ENCODE measurements at places on chromosomes 7 and 10.
A peak's percentile ranks its signal among the peaks of the same experiment; 100 is the strongest.

DNA sequence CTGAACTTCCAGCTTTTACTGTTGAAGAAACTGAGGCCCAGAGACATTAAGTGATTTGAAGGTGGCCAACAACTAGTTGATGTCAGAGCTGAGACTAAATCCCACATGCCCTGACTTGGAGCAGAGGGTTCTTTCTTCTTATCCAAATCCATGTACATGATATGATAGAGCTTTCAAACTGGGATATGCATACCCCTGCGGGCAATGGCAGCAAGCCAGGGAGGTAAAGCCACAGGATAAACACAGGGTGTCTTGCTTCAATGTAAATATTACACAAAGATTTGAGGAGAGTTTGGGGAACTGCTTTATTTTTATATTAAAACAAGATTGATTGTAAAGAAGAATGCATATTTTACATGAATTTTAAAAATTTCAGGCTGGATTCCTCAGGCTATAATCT lies 2.3 kb upstream of the LRRC72 start:
- peak; percentile 35 for DNase-seq

DNA sequence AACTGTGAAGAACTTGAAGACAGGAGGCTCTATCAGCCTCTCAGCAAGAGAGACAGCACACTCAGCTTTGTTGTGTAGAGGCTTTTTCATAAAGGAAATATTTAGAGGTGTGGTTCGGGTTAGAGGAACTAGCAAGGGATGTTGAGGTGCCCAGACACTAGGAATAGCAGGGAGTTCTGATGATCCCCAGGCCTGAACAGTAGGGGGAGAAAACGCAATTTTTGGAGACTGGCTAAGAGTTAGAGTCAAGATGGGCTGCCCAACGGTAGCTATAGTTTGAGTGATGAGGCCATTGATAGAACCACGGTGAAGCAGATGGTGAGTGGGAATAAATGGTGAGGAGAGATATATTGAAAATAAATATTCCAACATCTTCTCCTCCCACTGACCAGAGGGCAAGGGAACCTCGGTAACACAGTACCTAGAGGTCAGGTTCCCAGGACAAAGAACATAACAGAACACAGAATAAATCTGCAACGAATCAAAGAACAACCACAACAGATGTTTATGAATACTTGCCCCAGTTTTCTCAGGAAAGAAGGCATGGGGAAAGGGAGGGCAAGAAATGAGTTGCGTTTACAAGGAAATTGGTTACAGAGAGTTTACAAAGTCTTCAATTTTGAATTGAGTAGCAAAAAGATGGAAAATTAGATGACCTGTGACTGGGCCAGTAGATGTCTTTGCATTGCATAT lies 24.2 kb upstream of the BPGM start:
- DNase-seq, result no peak

DNA sequence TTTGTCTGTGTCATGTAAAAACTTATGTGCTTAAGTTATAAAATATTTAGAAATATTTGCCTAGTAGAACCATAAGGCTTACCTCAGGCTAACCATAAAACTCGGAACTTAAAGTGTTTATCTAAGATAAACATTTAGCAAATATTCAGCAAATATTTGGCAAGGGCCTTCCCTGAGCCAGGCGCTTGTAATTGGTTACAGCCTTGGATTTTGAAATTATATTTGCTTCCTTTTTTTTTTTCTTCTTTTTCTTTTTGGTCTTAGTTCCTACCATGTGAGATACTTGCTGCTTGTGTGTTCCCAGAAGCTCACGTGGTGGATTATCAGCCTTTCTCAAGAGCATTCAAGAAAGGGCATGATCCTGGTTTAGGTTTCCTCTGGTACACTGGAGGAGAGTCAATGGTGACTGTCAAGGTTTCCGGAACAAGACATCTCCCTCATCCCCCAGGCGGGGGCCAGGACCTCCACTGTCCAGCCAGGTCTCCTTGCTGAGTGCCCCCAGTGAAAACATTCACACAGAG lies 5.2 kb upstream of the BRI3 start:
- no peak for DNase-seq

- no peak for DNase-seq
Observed at GRCh38 chr7:918118-918425, 36.4 kb downstream of the ADAP1 start.

- no peak for DNase-seq
Observed at GRCh38 chr10:122286867-122287266, 15.8 kb downstream of the BTBD16 start.

GRCh38 chr10:74890460-74890859 lies 64.1 kb downstream of the KAT6B start:
- no peak for DNase-seq

DNA sequence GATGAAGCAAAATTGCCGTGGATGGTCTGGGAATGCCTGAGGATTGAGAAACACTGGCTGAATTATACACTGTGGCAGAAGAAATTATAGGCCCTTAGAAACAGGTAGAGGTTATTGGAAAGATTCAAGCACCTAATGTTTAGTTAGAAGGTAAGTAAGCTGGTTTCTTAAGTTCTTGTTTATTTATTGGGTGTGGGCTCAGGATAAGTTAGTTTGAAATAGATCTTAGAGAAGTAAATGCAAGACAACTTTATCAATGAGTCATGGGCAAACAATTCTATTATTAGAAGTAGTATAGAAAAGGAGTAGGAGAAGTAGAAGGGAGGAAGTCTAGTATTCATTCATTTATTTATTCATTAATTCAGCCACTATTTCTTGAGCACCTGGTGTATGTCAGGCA lies 96.5 kb downstream of the KAT6B start:
- no peak for DNase-seq

DNA sequence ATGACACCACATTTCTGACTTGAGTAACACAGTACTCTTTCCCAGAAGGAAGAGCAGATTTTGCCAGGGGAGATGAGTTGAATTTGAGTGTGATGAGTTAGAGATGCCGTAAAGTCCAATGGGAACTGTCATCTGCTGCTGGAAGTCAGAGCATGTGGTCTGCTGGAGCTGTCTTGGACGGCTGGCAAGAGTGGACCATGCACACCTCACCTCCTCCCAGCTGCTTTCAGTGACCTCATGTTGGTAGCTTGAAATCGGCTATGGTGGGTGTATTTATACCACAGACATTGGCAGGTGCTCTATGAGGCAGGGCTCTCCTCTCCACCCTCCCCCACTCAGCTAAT lies 82.3 kb downstream of the COL13A1 start:
- no peak for DNase-seq

- DNase-seq, result no peak
Observed at GRCh38 chr10:61160253-61160652, 216.3 kb upstream of the RHOBTB1 start.

GRCh38 chr7:23210506-23210905 lies 28.7 kb downstream of the NUP42 start:
- DNase-seq, result no peak

DNA sequence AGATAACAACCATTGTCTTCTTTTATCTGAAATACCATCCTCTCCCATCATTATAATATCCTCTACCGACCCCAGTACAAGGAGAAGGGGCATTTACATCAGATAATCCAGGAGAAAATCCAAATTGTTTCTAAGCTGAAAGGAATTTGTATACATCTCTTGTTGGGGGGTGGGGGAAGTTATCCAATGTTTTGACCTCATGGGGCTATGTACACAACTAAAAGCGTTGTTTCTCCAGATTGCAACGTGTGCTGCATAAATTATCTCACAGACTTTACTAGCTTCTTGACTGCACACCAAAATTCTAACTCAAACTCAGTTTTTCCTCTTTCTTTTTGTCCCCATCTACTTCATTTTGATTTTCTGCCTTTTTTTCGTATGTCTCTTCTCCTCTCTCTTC lies 156.7 kb downstream of the TWIST1 start:
- no peak for DNase-seq

DNA sequence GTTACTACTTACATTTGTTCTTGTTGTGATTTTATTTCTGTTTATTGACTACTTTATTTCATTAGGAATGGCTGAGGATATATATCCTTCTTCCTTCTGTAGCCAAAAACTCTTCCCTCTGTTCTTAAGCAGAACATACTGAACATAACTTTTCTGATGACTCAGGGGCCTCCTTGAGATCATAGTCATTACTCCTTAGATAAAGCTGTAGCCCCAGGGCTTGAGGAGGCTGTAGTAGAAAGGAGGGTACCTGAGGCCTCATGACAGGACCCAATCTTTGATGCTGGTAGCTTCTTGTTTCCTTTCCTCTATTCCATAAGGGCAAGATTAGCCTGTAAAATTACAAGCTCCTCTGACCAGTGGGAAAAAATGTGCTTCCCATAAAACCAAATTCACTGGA lies 41.2 kb upstream of the FGFR2 start:
- no peak for DNase-seq

Measured in BE2C (cell line).